ENCODE measurements at places on chromosomes 2 and 18. TPM values are rescaled to one million over a fixed set of nuclear protein-coding genes. Genes with fewer than 3 reads are reported as not detected.

DNA sequence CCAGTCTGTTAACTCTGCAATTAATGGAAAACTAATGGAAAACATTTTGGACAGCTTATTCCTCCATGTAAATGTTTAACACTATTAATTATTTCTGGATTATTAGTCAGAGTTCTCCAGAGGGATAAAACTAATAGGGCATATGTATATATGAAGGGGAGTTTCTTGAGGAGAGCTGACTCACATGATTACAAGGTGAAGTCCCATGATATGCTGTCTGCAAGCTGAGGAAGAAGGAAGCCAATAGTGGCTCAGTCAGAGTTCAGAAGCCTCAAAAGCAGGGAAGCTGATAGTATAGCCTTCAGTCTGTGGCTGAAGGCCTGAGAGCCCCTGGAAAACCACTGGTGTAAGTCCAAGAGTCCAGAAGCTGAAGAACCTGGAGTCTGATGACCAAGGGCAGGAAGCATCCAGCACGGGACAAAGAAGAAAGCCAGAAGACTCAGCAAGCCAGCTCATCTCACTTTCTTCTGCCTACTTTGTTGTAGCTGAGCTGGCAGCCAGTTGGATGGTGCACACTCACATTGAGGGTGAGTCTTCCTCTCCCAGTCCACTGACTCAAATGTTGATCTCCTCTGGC, 136.0 kb downstream of the PTH2R start:
- ATAC-seq, result no peak

HRH4 gene
- 3.8 TPM for total RNA-seq

NETO1 gene
- not detected for total RNA-seq

GRCh38 chr2:215394102-215394805, 41.6 kb downstream of the FN1 start:
- ATAC-seq, result no peak

- ATAC-seq, result peak; percentile 25
These were observed 5.8 kb upstream of the GPD2 start for GRCh38 chr2:156430236-156430979.

All from activated T-helper 17 cell treated with anti-CD3 and anti-CD28 coated beads, Interleukin-2, amount 50 U/mL, for 72 hours (primary cell).